Myocyte (in vitro differentiated cells): ENCODE measurements at places on chromosomes 12 and 14. TPM values are rescaled to one million over a fixed set of nuclear protein-coding genes. Genes with fewer than 3 reads are reported as not detected.

DNA sequence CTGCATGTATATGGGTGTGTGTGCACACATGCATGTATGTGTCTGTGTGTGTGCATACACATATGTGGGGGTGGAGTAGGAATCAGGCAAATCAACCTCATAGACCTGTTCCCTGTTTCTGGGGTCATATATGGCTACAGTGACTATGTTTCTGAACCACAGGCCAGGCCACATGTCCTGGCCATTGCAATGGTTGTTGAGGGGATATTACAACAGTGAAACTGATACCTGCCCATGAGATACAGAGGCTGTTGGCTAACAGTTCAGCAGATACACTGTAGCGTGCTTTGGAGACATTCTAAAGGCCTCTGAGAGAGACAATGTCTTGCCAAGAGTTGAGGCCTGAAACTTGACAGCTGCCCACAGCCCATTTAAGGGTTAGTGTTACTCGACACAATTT lies 47.3 kb upstream of the FOS start:
- DNase-seq = no peak

Gene PAX9
- total RNA-seq = 0.05 and 0.62 TPM in 2 replicates

Gene CMA1
- total RNA-seq = not detected in 2 replicates

GRCh38 chr12:48980953-48981756 lies 3.0 kb downstream of the WNT1 start:
- no peak for DNase-seq

- DNase-seq = no peak
These were observed 84.8 kb downstream of the BICD1 start for GRCh38 chr12:32191445-32191844.

GRCh38 chr12:111664499-111664898 lies 21.3 kb downstream of the BRAP start:
- DNase-seq = no peak

Gene SERPINA10
- not detected in 2 replicates for total RNA-seq

Gene WDR20
- total RNA-seq = 20.0 and 24.3 TPM in 2 replicates

- no peak for DNase-seq
These were observed 65.1 kb upstream of the NCOR2 start for GRCh38 chr12:124632519-124632984.

DNA sequence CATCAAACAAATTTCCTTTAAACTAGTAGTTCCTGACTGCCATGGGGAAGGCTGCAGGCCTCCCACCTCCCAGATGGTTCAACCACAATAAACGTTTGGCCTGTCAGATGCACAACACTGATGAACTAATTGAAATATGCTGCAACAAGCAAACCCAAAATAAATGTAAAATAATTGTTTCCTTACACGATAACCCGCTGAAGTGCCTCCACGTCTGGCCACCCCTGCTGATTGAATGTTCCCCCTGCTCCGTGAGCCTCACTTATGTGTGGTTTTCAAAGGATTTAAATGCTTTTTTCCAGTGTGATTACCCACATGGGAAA lies 8.4 kb downstream of the PITPNM2 start:
- no peak for DNase-seq

GRCh38 chr14:71240171-71240570 lies 332.9 kb downstream of the PCNX1 start:
- DNase-seq = no peak

Gene PLBD2
- 25.9 and 30.8 TPM in 2 replicates for total RNA-seq

Gene FOXM1
- 0.94 and 1.3 TPM in 2 replicates for total RNA-seq

GRCh38 chr14:69789118-69789640 lies 7.9 kb downstream of the SLC10A1 start:
- DNase-seq = no peak

- no peak for DNase-seq
These were observed 537.3 kb downstream of the TMTC2 start for GRCh38 chr12:83224012-83224411.

Gene TMPRSS12
- not detected in 2 replicates for total RNA-seq

- DNase-seq = no peak
These were observed 7.9 kb downstream of the VWF start for GRCh38 chr12:6116471-6117021.
